ENCODE measurements at places on chromosomes 5 and 9.

- no peak for DNase-seq
These were observed 66.4 kb downstream of the CDKN2A start for GRCh38 chr9:21927752-21928151.

GRCh38 chr5:12204761-12205160 lies 300.5 kb upstream of the CTNND2 start:
- DNase-seq = no peak

GRCh38 chr9:136243631-136244030 lies 2.0 kb downstream of the QSOX2 start:
- no peak for DNase-seq

- peak; percentile 8 for DNase-seq
These were observed 1.2 kb downstream of the CDC14B start for GRCh38 chr9:96618209-96619123.

GRCh38 chr9:111895996-111896941 lies at the start of gene UGCG:
UGCG (plus strand) TSS chr9:111896814; CDS start chr9:111897216, 402 bp downstream.
- DNase-seq = peak; percentile 85

DNA sequence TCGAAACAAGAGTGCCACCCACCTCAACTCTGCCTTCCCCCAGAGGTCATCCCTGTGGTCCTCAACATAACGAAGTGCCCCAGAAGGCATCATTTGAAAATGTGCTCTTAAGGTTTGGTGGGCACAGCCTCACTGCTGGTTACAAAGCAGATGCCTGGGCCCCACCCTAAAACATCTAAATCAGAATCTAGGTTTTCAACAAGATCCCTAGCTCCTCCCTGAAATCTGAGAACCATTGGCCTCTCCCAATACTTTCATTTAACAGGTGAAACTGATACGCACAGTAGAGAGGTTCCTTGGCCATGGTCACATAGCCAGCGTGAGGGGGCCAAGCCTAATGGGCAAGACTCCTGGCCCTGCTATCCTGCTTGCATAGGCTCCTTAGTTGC lies 376.2 kb upstream of the CLINT1 start:
- no peak for DNase-seq

DNA sequence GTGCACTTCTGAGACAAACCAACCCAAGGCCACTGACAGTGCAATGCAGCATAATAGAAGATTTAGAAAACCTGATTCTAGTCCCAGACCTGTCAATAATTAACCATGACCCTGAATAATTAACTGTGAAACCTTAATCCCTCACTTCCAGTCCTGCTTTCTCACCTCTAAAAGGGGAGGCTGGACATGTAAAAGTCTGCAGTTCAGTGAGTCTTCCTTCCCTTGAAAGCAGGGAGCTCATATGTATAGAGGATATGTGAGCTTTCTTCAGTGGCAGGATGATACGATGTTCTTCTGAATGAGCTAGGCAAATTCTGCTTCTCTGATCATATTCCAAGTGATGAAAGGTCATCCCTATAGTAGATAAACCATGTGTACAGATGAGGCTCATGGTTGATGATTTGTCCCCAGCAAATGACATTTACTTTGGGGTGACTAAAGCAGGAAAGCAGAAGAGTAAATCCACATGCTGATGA lies 2.9 kb downstream of the KCNV2 start:
- no peak for DNase-seq

- no peak for DNase-seq
These were observed 6.4 kb downstream of the PPP2R2B start for GRCh38 chr5:146872188-146872587.

DNA sequence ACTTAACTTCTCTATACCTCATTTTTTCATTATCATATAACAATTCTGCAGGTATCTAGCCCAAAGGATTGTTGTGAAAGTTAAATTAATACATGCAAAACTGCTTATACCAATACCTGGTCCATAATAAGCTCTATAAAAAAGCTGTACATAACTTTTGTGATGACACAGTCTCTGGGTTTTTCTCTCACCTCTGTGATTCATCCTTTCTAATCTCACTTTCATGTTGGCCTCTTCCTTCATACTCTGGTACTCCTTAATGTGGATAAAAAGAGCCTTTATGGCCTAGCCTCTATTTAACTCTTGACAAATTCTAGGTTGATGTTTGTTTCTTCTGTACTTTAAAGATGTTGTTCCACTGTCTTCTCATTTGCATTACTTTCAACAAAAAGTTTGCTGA lies 162.9 kb upstream of the ACOT12 start:
- no peak for DNase-seq

DNA sequence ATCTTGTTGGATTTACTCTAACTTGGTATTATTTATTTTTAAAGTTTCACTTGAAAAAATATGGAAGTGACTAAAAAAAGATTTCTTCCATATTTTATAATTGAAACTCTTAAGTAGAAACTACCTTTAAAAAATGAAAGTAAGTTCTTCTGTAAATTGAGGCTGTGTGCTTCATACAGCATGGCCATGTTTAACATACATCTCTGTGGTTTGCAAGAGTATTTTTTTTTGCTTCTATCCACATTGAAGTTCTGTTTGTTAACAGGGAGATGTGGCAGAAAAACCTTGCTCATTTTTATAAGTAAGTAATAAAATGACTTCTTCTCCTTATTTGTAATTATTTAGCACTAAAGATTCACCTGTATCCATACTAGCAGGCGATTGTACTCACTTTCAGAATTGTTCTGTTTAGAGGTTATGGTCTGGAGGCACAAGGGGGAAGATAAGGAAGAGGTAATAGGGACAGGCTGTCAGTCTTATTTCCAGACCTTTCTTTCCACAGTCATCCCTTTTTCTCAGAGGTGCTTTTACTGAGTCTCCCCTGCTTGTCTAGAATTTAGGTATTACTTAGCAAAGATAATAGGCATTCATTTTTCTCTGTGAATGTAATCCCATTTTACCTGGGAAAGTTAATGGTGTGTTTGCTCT lies 16.0 kb downstream of the FYB1 start:
- DNase-seq = no peak

- DNase-seq = no peak
These were observed 62.3 kb downstream of the RIGI start for GRCh38 chr9:32463500-32464293.

- DNase-seq = no peak
These were observed 5.2 kb downstream of the GNAQ start for GRCh38 chr9:78026416-78026815.

DNA sequence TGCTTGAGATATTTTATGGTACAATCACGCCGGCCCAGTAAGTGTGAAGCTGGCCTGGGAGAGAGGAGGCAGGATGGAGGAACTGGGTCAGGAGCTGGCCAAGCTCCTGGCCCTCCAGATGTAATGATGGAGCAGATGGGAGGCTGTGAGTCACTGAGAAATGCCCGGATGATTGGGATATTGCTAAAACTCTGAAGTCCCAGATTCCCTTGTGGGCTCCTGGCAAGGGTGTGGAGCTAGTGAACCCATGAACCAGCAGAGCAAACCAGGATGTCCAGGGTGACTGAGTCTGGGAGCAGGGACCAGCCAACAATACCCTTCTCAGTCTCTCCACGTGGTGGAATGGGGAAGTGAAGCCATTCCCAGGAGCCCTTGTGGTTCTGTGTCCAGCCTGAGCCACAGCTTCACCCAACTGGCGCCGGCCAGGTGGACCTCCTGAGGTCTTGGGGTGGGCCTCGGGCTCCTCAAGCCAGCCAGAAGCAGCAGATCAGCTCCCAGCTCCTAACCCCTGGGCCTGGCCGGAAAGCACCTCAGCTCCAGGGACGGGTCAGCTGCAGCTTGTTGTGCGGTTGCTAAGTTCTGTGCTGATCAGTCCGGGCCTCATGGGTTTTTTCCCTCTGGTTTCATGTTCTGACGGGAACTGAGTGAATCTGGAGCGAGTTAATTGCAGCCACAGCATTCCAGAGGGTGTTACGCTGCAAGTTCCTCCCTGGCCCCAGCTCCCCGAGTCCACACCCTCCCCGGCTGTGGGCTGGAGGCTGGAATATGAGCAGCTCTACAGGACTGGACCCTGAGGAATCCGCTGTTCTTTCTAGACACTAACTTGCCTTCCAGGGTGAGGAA lies 37.6 kb downstream of the DUSP1 start:
- DNase-seq = no peak

DNA sequence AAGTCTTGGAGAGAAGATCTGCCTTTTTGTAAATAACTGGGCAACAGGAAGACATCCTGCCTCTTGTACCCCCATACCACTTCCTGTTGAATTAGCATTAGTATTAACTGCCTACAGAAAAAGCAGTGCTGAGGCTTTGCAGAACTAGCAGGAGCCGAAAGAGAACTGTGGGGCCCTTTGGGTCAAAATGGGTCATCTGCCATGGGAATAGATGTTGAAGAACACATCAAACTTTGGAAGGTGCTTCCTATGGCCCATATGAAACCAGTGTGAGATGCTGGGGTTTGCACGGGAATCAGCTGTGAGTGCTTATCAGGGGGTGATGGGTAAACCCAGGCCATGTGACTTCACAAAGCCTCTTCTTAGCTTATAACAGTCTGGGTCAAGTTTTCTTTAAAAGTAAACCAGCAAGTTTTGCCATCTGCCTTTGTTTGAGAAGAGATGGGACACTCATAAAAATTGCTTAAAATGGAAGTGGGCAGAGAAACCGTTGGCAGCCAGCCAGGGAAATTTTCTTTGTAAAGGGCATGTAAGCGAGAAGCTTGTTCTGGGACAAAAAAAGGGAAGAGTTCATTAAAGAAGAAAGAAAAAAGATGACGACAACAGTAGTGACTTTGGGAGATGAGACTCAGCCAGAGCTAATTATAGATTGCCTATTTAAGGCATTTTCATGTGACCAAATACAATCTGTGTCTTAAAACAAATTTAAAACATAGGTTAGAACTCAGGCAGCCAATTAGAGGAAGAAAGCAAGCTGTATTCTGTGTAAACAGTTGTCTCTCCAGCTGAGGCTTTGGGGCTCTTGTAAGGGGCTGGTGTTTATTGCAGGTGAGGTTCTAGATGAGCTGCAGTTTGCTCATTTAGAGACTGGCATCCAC lies 4.4 kb downstream of the SLC25A25 start:
- DNase-seq = peak; percentile 32

- DNase-seq = no peak
These were observed 82.8 kb upstream of the TAS2R1 start for GRCh38 chr5:9712911-9713310.

DNA sequence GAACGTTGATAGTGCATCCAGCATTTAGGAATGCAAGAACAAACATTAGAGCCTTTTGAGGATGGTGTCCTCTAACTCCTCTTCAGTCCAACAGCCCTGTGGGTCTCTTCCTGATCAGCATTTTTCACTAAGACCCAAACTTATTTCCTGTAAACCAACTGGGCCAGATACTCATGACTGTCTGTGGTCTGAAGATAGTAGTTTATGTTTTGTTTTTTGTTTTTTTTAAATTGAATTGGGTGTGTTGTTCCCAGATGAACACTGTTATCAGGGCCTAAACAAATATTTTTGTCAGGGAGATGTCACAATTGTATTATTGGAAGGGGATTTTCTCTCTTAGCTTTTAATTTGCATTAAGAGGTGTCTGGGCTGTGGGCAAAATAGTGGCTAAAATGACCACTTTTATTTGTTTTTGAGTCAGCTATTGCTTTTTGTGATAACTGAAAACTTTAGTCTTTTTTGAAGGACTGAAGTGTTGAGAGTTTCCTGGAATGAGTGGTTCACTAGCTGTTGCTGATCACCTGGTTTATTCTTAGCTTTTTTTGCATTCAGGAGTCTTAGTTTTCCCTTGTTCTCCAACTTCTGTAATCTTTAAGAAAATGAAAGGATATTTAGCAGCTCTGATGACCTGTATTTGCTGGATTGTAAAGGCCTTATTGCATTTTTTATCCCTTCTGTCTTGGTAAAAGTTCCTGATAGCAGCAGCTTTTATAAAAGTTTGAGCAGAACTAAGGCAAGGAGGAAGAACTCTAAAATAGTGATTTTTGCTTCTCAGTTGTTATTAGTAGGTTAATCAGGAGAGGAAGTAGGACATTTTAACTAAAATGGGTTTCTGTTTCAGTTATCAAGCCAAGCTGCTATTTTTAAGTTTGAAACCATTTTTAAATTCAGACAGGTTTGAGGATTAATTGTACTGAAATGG lies 5.5 kb downstream of the MAN2A1 start:
- DNase-seq = no peak

DNA sequence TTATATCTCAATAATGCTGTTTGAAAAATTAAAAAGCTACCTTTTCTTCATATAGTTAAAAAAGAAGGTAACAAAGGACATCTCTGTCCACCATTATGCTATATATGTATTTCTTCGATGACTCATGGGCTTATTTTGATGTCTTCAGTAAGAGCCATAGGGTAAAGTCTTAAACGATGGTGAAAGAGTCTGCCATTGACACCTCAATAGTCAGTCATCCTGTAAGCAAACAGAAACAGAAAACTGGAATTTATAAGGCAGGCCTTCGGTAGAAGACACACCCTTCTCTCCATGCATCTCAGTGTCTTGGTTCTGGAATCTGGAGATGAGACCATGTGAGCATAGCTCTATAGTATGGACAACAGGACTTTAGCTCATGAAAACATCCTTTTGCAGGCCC lies 87.0 kb upstream of the ZNF462 start:
- DNase-seq = no peak

DNA sequence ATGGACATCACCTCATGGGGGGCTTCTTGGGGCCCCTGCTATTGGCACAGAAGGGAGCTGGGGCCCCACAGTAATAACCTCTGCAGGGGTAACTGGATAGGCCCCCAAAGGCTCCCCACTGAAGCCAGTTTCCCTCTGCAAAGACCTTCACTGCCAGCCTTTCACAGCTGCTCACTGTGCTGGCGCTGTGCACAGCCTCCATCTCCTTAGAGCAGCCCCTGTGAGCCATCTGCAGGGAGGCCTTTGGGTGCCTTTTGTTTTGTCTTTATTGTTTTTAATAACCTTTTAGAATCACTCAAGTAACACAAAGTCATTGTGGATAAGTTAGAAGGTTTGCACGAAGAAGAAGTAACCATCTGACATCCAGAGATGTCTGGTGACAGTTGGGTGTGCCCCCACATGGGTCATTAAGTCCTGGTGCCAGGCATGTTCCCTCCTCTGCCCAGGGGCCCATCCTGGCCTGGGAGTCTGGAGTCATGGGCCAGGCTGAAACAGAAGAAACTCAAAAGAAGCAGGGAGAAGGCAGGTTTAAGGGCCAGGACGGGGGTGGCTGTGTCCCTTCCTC lies 42.7 kb downstream of the NCS1 start:
- DNase-seq = no peak

GRCh38 chr5:77461287-77461686 lies 30.8 kb downstream of the WDR41 start:
- no peak for DNase-seq

- DNase-seq = no peak
These were observed 419.4 kb downstream of the SEMA5A start for GRCh38 chr5:9126490-9126889.

GRCh38 chr5:139108063-139108824 lies 89.9 kb downstream of the SIL1 start:
- DNase-seq = no peak
